ENCODE measurements at places on chromosomes 12 and 14.

DNA sequence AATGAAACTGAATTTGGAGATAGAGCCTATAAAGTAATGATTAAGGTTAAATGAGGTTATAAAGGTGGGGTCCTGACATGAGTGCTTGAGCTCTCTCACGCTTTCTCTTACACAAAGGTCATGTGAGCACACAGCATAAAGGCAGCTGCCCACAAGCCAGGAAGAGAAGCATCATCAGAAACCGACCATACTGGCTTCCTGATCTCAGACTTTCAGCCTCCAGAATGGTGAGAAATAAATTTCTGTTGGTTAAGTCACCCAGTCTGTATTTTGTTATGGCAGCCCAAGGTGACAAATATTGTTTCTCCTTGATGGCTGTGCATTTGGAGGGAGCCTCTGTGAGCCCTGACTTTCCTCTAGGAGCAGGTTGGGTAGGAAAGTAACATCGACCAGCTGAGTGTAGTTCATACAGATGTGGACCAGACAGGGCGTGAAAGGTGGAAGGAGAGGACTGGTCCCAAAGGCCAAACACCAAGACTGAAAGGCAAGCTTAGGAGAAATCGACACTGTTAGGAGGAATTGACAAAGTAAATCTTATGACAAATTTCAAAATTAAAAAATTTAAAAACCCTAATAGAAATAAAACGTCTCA is 97.6 kb upstream of the SLC38A2 start:
- DNase-seq: no peak

- no peak for DNase-seq
Observed at GRCh38 chr12:48716168-48716492, 377 bp downstream of the CCNT1 start.

- peak; percentile 86 for DNase-seq
Observed at GRCh38 chr14:92495027-92495426, 18.6 kb upstream of the RIN3 start.

DNA sequence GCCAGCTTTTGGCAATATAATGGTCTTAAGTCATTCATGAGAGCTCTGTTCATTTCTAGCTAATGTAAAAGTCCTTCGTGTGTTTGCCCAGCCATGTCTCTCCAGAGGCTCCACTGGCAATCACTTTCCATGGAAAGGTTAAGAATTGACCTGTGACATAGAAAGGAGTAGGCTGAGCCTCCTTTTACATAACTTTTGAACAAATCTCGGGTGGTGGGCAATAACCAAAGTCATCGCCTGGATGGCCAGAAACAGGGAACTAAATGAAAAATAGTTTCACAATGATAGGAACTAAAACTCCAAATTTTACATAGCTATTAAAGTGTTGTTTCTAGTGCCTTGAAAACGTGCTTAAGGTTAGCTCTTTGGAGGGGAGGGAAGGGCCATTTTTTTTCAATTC is 6.5 kb downstream of the BHLHE41 start:
- no peak for DNase-seq

GRCh38 chr12:98419081-98419794 is 96.2 kb upstream of the TMPO start:
- DNase-seq: peak; percentile 51

DNA sequence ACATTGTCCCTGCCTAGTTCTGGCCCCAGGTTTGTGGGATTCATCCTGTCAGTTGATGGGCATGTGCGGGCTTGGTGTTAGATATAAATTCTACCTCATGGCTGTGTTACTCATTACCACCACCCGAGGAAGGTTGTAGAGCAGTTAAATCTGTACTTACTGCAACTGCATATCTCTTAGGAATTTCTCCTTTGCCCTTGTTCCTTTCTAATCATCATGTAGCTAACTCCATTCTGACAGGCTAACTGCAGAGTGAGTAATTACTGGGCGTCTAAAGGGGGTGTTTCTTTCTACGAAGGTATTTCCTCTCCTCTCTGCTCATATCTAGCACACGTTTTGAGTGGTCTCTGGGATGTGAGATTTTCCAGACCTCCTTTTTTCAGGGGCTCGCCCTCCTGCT is 1076.7 kb downstream of the TMTC2 start:
- DNase-seq: peak; percentile 43

DNA sequence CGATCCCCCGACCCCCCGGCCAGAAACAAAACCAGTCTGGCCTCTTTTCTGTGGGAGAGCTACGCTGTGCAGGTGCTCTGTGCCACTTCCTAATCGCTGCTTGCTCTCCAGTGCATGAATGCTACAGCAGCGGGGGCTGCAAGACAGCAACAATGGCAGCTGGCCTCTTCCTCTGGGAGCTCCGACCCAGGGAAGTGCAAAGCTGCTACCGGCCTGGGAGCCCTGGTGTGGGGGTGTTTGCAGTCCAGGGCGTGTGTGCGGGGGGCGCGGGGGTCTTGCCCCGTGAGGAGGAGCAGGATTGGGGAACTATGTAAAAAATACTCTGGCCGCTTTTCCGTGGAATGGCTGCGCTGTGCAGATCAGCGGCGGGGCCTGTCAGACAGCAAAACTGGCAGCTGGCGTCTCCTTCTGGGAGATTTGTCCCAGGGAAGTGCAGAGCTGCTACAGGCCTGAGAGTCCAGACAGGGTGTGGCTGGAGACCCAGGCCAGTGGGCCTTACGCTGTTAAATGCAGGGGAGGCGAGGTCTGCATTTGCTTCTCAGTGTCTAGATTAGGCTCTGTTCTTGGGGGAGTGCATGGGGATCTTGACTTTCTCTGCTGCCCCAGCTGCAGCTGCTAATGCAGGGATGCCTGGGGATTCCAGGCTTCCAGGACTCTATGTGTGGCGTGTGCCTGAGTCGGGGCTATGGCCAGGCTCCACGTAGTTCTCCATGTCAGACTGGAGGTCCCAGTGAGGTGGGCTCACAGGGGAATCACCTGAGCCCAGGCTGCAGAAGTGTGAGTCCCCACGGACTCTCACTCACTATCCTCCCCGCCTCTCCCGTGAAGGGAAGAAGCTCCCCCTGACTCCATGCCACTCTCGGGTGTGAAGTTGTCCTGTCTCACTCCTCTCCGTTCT is 344.5 kb downstream of the AEBP2 start:
- DNase-seq: no peak

DNA sequence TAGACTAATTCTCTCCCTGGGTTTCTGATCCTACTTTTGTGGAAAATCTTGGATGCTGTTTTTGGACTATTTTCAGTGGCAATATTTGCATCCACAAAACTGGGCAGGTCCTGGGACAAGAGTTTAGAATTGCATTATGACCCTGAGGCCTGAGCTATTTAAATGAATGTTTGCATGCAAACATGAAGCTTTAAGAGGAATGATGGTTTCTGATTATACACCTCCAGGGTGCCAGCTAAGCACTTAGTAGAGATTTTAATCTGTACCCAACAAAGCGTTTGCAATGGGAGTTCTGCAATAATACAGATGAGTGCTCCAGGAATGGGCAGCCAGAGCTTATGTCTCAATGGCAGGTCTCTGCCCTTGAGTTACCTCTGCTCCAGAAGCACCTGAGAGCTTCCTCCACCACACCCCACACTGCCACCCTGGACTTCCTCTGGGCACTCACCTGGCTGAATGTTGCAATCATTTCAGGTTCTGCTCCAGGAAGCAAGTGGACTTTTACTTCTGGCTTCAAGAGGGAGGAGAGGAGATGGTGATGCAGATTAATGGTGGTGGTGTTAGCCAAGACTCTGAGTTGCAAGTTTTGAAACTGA is 6.0 kb upstream of the SPTLC2 start:
- DNase-seq: no peak

GRCh38 chr14:90388437-90388836 is 8.4 kb upstream of the CALM1 start:
- DNase-seq: peak; percentile 76

DNA sequence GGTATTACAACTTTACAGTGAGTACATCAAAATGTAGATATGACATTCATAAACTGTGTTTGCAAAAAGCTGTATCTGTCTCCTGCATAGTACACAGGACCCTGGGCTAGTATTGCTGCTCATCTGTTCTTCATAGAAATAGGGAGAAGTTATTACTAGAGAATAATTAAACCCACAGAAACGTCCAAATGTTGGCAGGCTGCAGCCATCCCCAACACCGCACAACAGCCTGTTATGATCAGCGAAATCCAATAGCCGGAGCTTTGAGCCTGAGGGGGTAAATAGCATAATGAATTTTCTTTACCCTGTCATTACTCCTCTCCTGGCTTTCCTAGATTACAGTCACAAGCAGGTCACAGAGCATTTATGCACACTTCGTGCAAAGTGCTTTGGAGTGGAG is 178.0 kb downstream of the DACT1 start:
- peak; percentile 83 for DNase-seq

GRCh38 chr14:75295061-75295461 is 16.4 kb downstream of the FOS start:
- DNase-seq: peak; percentile 90

- DNase-seq: no peak
Observed at GRCh38 chr12:97452230-97452629, 10.4 kb upstream of the RMST start.

DNA sequence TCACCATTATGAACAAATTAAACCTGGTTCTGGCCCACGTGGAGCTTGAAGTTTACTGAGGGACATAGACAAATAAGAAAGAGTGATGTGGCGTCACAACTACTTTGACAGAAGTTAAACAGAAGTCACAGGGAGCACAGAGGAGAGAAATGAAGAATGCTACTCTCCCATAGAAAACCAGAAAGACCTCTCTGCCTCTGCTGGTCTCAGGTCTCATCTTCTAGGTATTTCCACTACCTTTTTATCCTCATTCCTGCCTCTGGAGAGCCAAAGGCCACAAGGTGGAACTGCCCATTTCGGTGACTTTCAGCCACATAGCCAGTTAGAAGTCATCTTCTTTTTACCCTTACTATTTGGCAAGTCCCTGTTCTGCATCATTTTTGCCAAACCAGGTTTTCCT is 170.5 kb downstream of the CAND1 start:
- DNase-seq: no peak

DNA sequence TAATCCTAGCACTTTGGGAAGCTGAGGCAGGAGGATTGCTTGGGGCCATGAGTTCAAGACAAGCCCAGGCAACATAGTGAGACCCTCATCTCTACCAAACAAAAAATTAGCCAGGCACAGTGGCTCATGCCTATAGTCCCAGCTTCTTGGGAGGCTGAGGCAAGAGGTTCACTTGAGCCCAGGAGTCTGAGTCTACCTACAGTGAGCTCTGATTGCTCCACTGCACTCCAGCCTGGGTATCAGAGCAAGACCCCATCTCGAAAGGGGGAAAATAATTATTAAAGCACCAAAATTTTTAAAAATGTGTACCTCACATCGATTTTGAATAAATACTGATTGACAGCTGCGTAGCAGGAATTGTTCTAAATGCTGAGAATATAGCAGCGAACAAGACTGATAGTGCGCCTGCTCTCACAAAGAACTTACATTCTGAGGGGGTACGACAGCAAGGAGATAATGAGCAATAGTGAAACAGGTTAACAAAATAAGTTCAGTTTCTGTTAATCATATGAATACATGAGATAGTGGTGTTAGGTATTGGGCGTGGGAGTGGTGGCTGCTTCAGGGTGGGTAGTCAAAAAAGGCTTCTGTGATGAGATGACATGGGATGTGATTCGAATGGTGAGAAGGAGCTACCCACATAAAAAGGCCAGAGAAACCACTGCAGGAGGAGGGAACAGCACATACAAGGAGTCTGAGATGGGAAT is 19.6 kb downstream of the HCFC2 start:
- no peak for DNase-seq

- DNase-seq: no peak
Observed at GRCh38 chr12:66361703-66362102, 59.4 kb downstream of the HELB start.

- DNase-seq: peak; percentile 20
Observed at GRCh38 chr12:107992870-107993451, 136.1 kb upstream of the WSCD2 start.

DNA sequence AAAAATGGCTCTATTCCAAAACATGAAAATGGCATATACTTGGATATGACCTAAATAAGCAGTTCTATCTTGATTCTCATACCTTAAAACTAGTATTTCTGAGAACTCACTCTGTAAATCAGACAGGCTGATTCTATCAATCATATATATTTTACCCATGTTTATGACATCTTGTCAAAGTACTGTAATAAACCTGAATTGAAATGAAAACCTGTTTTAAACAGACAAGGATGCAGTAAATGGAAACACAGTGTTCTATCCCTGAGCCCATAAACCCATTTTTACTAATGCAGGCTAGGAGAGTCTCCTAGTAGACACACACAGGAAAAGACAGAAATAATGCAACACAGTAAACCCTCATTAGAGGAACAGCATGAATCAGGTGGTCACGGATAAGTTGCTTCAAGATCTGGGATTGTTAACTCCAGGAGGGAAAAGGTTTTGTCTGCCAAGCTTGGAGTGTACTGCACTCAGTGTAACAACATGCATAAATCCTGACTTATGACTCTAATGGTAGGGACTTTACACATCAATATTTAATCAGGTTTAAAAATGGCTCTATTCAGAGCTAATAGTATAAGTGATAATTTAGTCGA is 93.6 kb upstream of the CPNE8 start:
- no peak for DNase-seq

- no peak for DNase-seq
Observed at GRCh38 chr12:131123817-131124216, 170.1 kb downstream of the ADGRD1 start.

DNA sequence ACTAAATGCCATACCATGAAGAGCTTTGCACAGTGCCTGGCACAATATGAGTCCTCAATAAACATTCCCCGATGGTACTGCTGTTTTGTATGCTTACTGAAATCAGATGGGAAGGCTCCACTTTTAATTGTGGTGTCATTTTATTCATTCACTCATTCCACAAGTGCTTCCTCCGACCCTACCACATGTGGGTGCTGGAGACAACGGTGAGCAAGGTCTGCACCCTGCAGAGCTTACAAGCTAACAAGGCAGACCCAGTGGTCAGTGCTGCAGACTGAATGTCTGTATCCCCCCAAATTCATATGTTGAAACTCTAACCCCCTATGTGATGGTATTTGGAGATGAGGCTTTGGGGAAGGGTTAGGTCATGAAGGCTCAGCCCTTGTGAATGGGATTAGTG is 48.3 kb downstream of the RFX4 start:
- no peak for DNase-seq

DNA sequence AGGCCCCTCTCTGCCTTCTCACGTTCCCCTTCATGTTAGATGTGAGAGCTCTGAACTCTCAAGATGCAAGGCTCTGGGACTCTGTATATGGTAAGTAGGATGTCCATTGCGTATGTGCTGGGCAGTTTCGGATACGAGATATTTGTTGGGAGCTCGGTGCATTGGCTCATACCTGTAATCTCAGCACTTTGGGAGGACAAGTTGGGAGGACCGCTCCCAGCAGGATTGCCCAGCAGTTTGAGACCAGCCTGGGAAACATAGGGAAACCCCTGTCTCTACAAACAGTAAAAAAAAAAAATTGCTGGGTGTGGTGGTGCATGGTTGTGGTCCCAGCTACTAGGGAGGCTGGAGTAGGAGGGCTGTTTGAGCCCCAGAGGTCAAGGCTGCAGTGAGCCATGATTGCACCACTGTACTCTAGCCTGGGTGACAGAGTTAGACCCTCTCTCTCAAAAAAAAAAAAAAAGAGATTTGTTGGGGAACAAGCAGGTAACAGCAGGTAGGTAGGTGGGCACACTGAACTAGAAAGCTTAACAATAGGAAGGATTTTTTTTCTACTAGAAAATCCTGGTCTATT is 3.4 kb downstream of the TMEM120B start:
- no peak for DNase-seq

Data from fibroblast of skin of abdomen (primary cell).